ENCODE measurements at places on chromosomes 12 and 14. TPM values are rescaled to one million over a fixed set of nuclear protein-coding genes. Genes with fewer than 3 reads are reported as not detected.

The OTUB2 gene
- total RNA-seq, result 0.27 TPM

The ASCL1 gene
- not detected for total RNA-seq

The TAS2R7 gene
- not detected for total RNA-seq

The FLRT2 gene
- 4.7 TPM for total RNA-seq

The WNT1 gene
- total RNA-seq, result not detected

The ACOT6 gene
- not detected for total RNA-seq

The CD163 gene
- total RNA-seq, result 44.7 TPM

The SLC6A12 gene
- total RNA-seq, result 1.2 TPM

The PFDN5 gene
- 399 TPM for total RNA-seq

The CLEC9A gene
- not detected for total RNA-seq

The INHBC gene
- not detected for total RNA-seq
